Bone marrow (tissue), 2 donors: ENCODE measurements at places on chromosomes 3 and 15.
A peak's percentile ranks its signal among the peaks of the same experiment; 100 is the strongest.

DNA sequence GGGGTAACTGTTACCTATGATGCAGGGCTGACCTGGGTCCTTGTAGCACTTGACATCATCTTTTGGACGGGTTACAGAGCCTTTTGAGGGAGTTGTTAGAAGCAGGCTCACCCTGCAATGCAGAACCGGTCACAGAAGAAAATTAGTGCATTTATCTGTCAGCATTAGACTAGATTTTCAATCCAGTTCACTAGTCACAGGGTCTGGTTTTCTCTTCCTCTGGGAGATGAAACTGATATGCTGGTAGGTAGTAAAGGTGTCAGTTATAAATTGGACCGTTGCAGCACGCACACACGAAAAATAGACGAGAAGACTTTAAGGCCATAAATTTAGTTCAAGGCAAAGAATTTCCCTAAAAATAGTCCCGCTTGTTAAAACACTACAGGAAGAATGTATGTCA lies 532.3 kb upstream of the ATP11B start:
- DNase-seq = no peak

DNA sequence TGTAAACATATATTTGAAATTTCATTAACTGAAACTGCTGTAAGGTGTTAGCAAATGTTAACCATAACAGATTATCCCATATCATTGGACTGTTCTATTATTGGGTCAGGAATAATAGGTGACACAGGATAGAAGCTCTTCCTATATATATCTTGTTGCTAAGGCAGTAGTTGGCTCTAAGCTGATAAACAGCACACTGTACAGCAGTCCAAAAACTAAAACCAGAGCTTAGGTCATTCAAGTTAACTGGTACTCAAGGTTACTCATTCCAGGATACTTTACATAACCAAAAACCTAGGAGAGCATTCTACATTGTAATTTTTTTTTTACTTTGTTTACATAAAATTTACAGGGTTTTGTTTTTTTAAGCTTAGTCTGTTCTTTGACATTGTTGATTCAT lies 8.9 kb downstream of the DNAJC19 start:
- DNase-seq = no peak

DNA sequence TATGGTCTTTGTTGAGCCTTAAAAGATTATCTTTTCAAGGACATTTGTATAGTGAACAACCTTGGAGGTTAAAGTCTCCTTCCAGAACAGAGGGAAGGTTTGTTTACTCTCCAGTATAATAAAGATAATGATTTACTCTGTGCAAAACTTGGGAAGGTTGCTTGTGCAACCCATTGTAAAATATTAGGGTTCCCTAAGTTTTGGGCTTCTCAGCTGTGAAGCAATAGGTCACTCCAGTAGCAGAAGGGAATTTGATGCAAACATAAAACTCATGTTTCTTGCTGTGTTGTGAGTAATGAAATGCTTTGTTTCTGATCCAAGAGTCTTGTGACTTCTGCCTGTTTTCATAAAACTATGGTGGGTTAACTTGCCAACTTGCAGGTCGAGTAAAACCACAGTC lies 177.5 kb downstream of the SUCNR1 start:
- DNase-seq = no peak

DNA sequence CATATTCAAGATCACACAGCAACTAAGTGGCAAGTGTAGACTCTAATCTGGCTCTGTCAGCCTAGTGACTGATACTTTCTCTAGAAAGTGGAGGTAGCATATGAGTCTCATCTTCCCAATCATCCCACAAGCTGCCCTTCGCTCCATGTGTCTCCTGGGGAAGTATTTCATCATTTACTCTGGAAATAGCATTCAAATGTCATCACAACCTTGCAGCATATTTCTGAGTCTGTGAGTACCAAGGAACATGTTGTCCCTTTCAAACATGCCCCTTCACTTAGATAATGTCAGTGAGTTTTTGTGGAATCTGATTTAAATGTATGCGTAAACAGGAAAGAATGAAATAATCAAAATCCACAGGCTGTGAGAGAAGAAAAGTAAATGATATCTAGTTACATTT lies 322.9 kb downstream of the SLC9A9 start:
- no peak for DNase-seq

DNA sequence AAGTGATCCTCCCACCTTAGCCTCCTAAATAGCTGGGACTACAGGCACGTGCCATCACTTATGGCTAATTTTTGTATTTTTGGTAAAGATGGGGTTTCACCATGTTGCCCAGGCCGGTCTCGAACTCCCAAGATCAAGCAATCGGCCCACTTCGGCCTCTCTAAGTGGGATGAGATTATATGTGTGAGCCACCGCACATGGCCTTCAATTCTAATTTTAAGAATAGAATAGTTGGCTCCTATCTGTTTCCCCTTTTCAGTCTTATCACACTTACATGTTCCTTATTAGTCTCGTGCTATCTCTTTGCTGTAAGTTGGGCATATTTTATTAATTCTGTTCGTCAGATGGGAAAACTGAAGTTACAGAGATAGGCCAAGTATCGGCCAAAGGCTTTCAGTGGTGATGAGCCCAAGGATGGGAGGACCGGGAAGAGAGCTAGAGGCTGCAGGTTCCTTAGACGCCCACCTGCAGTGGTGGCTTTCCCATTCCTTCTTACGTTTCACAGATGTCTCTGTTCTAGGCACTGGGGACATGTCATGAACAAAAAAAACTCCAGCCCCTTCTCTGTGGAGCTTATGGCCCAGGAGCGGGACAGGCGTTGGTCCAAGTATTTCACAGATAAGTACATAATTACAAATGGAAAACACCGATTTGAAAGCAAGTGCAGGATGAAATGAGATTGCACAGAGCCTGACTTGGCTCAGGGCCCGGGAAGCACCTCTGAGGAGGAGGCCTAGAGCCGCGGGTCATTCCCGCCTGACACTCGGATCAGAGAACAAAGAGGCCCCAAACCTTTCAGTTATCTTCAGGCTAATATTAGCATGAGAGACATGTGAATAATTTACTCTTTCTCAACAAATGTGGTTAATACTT lies 91.1 kb upstream of the KLF13 start:
- DNase-seq = no peak

GRCh38 chr3:161489395-161489794 lies 7.2 kb upstream of the OTOL1 start:
- no peak for DNase-seq

- peak; percentile 96 for DNase-seq
These were observed 37.5 kb downstream of the NBEAL2 start for GRCh38 chr3:47016934-47017435.

DNA sequence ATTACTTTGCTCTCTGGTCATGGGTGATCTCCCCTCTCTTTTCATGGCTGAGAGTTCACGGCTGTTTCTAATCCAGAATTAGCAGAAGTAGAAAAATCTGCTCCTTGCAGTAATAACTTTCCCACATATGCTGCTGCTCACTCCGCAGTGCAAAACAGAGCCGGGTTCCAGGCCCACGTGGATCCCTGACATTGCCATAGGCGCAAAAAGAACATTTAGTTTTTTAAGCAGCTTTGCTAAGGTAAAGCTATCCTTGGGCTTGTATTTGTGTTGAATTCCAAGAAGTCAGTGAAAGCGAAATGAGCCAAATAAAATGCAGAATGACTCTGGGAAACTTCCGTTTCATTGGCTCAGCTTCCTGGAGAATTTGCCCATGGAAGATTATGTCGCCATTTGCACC lies 633.7 kb upstream of the SUCLG2 start:
- no peak for DNase-seq
